Renal pelvis (tissue), 12 donors: ENCODE measurements at places on chromosomes 5 and 9. TPM values are rescaled to one million over a fixed set of nuclear protein-coding genes. Genes with fewer than 3 reads are reported as not detected.

Gene NEURL1B
- 12.7 TPM for polyA plus RNA-seq

DNA sequence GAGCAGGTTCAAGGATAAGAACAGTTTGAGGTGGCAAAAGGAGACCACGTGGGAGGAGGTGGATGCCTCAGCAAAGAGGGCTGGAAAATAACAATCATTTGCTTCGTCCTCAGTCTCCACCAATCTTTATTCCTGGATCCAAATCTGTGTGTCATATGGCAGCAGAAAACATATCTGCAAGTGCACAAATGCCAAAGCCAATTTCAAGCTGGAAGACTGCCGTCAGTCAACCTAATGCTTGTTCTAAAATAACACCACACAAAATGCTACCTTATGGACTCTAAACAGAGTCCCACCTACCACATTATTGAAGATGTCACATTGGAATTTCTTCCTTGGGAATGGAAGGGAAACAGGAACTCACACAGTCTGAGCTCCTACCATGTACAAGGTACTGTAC lies 129.1 kb downstream of the CDK5RAP2 start:
- no peak for DNase-seq

- DNase-seq, result no peak
Measured at GRCh38 chr9:36031774-36032555, 4.7 kb upstream of the RECK start.

GRCh38 chr5:43571237-43571636 lies 14.4 kb upstream of the PAIP1 start:
- no peak for DNase-seq
